Activated T-helper 9 cell treated with anti-CD3 and anti-CD28 coated beads, Interleukin-2, amount 50 U/mL, for 16 hours (primary cell): ENCODE measurements at places on chromosomes 11 and 22.

DNA sequence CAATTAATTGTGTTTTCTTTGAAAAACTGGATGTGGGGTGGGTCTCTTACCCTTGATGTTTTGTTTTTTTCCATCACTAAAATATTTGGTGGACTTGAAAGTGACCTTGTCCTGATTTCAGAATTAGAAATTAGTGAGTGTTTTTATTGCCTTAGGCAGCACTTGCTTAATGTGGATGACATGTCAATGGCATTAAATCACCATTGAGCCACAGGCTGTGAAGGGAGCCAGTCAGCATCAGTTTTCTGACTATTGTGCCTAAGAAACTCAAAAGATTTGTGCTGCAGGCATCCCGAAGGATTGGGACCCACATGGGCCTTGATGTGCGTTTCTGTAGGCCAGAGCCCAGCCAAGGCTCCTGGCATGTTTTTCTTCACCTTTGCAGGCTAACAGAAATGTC, 53.8 kb downstream of the SWAP70 start:
- DNase-seq, result no peak

- DNase-seq, result no peak
These were observed 432.2 kb downstream of the RAB38 start for GRCh38 chr11:87743007-87743406.

DNA sequence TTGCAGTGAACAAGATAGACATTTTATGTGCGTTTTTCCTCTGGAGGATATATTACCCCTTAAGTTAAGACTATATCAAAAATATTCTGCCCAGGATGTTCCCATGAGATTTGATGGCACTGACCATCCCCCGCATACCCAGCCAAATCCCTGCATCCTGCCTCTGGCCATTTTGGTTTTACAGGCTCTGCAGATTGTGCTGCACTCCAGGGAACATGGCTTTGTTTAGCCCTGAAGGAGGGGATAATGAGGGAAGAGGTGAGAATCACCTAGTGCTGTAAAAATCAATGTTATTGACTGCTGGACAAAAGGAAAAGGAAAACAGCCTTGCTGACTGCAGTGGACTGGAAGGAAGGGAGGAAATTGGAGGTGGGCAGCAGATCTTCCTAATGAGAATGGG, 717.4 kb downstream of the DLG2 start:
- no peak for DNase-seq

GRCh38 chr22:45863981-45864751, 112.8 kb downstream of the WNT7B start:
- DNase-seq, result peak; percentile 57

- DNase-seq, result no peak
These were observed 20.6 kb downstream of the TSPAN4 start for GRCh38 chr11:863023-863909.

- DNase-seq, result no peak
These were observed 31.9 kb downstream of the PDGFB start for GRCh38 chr22:39212721-39213376.

- no peak for DNase-seq
These were observed 71.2 kb downstream of the ADM start for GRCh38 chr11:10376061-10376460.

- no peak for DNase-seq
These were observed 1.7 kb upstream of the SORL1 start for GRCh38 chr11:121450401-121450800.

DNA sequence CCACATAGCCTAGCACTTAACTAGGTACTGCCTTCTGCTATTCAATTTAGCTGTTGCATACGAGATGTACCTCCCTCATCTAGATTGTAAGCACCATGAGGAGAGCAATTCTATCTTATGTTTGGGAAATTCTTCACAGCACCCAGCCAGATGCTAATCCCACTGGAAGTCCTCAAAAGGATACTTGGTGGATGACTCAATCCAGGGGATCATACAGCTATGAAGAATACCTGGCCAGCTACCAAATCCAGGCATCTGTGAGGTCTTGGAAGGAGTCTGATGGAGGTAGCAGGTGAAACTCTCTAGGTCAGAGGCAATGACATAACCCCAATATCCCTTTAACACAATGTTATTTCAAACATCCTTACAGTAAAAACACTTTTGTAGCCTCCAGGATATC, 167.8 kb upstream of the NCAM1 start:
- DNase-seq, result no peak

GRCh38 chr11:105004021-105004420, 18.9 kb downstream of the CASP5 start:
- DNase-seq, result no peak

DNA sequence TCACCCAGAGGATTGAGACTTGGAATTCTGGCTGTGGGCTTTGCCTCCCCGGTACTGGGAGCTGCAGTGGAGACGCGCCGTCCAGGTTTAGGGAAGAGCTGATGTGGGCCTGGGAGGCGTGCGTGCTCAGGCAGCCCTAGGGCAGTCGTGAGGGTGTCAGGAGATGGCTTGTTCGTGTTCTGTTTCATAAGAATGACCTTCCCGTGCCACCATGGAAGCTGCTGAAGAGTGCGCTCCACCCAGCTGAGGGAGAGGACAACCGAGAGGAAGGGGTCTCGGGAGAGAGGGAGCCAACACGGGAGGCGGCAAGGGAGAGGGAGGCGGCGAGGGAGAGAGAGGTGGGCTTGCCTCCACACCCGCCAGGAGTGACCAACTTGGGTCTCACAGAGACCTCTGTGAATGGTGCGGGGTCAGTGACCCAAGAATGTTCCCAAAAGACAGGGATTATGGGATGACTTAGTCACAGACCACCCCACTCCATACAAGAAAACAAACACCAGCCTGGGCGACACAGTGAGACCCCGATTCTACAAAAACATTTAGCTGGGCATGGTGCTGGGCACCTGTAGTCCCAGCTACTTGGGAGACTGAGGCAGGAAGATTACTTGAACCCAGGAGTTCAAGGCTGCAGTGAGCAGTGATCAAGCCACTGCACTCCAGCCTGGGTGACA, 14.7 kb upstream of the TRMU start:
- no peak for DNase-seq

- no peak for DNase-seq
These were observed 24.7 kb downstream of the PC start for GRCh38 chr11:66933531-66933930.

- DNase-seq, result no peak
These were observed 71.2 kb downstream of the PHF21A start for GRCh38 chr11:46050003-46050461.

DNA sequence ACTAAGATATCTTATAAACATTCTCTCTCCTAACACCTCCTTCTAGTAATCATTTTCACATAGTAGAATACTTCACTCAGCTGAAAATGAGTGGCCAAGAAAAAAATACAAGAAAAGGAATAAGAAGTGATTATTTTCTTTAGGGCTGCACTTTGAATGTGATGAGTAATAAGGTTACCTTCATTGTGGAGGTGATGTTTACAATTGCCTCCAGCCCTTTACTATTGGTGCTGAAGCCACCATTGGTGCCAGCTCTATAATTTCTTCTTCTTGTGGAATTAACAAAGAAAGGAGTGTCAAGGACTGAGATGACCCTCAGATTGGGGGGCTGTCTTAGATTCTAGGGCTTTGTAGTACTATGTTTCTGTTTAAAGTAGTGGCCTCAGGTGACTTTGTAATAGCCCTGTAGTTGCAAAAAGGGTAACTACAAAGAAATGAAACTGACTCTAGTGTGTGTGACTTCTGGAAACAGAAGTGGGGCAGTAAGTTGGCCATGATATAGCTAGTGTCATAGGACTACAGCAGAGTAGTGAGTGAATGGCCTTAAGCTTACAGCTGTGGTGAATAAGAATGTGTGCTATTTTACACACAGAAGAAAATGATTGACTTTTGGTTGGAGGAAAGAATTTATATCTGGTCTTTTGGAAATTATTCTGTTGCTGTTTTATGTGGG, 287.2 kb downstream of the TMEM135 start:
- no peak for DNase-seq

- DNase-seq, result no peak
These were observed 732.7 kb upstream of the TENM4 start for GRCh38 chr11:80173371-80174136.

DNA sequence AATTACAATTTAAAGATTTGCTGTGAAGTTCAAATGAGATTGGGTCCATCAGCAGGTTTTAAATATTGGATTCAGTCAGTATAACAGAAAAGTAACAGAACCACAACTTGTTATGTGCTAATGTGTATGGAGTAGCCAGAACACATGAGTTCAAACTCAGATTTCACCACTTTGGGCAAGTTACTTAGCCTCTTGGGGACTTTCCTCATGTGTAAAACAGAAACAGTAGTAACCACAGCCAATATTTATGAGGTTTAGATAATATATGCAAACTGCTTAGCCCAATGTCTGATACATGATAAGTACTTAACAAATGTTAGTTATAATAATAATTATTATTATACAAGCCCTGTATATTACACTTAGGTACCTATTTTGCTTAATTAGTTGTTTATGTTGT, 21.8 kb upstream of the SLC5A12 start:
- DNase-seq, result no peak

DNA sequence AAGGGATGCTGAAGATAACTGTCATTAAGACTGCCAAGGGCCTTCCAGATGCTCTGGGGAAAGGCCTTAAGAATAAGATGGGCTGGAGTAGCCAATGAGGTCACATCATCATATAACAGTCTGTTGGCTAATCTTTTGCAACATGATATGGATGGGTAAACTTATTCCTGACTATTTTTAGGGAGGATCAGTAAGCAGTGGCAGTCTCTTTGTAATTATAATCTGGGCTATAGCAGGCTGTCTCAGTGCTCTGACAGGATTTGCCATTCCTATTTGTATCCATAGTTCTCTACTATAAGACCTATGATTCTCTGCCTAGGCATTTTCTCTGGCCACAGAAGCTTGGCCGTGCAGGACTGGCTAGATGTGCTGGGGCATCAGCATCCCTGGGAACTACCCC, 16.1 kb upstream of the CALCB start:
- DNase-seq, result no peak

- DNase-seq, result peak; percentile 65
These were observed 15.1 kb upstream of the CYTH4 start for GRCh38 chr22:37267135-37267587.

DNA sequence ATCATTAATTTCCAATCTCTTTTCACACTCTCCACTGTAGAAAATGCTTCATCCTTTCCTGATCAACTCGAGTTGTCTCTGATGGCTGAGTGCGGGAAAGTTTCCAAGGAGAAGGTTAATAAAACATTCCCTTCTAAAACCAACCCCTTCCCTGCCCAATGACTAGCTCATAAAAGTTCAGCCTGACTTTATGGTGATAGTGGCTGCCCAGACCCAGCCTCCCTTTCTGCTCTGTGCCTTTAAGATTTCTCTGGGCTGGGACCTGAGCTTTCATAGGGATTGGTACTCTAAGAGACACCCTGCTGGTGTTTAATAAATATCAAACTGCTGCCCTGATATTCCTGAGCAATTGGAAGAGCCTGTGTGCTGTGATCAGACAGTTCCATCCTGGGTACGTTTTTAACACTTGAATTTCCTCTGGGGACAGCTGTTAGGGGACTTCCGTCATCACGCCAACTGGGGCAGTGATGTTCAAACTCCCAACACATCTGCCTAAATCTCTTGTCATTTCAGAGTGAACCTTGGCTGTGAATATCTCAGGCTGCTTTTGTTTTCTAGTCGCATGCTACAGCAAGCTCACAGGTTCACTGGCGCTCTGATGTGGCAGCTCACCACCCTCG, 195.0 kb upstream of the KIRREL3 start:
- no peak for DNase-seq

GRCh38 chr22:20847318-20847822, 11.2 kb downstream of the PI4KA start:
- no peak for DNase-seq

GRCh38 chr22:20585639-20586402, 78.4 kb downstream of the MED15 start:
- DNase-seq, result no peak

- no peak for DNase-seq
These were observed 34.2 kb downstream of the OSBP2 start for GRCh38 chr22:30728826-30729225.

DNA sequence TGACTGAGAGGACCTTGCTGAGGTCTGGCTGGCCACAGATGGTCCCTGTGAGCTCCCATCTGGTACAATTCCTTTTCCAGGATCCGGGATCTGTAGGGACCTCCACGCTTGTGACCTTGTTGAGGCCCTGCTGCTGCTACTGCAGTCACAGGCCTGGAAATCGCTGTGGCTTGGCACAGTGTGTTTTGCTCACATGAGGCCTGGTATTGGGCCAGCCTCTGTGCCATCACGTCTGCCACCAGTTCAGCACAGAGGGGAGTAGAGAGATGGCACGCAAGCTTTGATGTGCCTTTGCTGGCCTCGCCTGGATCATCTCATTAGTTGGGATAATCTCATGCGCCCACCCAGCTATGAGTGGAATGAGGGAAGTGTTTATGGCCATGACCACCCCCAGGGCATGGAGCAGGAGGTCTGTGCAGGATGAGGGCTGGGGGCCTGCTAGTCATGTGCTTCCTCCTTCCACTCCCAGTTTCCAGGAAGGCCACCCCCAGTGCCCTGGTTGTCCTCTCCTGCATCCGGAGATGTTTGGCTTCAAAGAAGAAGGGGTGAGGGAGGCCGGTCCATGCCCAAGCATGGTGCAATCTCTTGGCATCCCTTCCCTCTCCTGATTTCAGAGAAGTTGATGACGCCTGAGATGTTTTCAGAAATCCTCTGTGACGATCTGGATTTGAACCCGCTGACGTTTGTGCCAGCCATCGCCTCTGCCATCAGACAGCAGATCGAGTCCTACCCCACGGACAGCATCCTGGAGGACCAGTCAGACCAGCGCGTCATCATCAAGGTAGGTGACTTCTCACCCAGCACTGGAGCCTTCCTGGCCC, 22.4 kb downstream of the DERL3 start:
- no peak for DNase-seq

- no peak for DNase-seq
These were observed 3.8 kb downstream of the CSDC2 start for GRCh38 chr22:41564563-41564962.

DNA sequence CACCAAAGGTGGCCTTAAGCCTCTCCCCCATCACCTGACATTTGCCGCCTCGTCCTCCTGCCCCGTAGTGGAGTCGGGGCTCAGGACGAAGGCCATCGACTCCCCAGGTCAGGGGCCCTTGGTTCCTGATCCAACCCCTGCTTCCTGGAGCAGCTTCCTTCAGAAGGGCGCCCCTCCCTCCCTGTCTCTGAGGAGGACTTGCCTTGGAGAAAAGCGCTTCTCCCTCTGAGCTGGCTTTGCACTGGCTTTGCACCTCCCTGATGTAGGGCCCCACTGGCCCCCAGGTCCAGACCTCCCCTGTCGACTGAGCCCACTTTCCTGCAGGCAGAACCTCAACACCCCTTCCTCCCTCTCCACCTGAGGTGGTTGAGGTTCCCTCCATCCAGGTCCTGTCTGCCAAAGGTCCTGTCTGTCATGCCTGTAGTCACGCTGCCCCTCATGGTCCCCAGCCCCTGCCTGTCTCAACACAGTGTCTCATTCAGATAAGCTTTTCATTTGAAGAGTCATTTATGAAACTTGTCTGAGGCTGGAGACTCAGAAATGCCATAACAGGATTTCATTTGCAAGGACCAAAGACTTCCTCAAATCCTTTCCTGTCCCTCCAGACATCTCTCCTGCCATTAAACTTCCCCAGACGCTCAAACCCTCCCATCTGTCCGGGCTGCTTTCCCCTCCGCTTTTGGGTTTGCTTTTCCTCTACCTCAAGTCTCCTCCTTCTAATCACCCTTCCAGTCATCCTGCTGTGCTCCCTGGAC, 78.4 kb downstream of the MYO7A start:
- DNase-seq, result no peak
